ENCODE measurements at places on chromosomes 16 and 17. TPM values are rescaled to one million over a fixed set of nuclear protein-coding genes. Genes with fewer than 3 reads are reported as not detected.

Gene CCL5
- not detected for total RNA-seq

DNA sequence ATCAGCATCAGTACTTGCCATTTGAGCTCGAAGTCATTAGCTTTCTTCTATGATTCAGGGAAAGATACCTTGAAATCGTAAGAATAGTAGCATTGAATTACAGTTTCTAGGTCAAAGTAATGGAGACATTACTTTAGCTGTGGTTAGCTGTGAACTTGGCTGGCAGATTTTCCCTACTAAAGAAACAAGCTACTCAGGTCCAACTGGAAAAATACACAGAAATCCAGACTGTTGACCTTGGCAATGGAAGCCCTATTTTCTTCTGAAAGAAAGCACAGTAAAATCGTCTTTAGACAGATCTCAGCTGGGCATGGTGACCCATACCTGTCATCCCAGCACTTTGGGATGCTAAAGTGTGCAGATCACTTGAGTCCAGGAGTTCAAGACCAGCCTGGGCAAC lies 13.4 kb upstream of the DNAJA2 start:
- peaks cover 6% of the 10 kb centered on the region for H3K4me1 ChIP-seq
- no peaks in the 10 kb centered on the region for H3K36me3 ChIP-seq
- H3K27me3 ChIP-seq: no peaks in the 10 kb centered on the region
- H3K27ac ChIP-seq: no peak overlapping the region
- DNase-seq: no peak

Gene CLEC3A
- total RNA-seq: not detected

Gene DOK4
- 79.0 TPM for total RNA-seq

DNA sequence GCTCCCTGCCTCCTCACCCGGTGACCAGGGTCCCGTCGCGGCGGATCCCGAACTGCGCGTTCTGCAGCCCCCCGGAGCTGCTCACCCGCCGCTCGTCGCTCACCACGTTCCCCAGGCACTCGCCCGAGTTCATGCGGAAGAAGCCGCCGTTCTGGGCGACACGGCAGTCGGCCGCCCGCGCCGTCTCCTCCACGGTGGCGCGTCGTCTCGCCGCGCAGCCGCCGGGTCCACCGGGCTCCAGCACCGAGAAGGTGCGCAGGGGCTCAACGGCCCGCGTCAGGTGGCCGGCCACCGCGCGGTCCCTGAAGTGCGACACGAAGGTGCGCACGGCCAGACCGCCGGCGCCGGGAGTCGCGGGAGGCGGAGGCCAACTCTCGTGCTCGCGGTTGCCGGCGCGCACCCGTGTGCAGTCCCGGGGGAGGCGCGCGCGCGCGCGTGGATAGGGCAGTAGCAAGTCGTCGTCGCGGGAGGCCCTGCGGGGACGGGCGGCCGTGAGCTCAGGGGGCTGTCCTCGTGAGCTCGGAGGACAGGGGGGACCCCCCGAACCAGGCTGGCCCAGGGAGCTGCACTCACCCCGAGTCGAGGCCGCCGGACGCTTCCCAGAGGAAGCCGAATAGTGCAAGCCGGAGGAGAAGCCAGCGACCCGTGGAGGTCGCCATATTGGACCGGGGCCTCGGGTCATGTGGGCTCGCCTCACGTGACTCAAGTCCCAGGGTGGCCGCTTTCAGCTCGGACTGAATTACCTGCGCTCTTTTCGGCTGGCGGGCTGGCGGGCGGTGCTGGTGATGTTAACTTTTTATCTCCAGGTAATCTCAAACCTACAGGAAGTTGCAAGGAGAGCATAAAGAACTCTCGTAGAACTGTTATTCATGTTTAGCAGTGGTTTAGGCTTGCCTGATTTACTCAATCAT lies at the start of gene NAGPA:
NAGPA (minus strand) TSS at position 680 of the 911 bp plus-strand sequence; CDS start at position 659, 21 bp downstream.
- DNase-seq: peak; percentile 83
- H3K4me1 ChIP-seq: peaks cover 13% of the 10 kb centered on the region
- peak within 1 kb of the TSS; percentile 64 for H3K27ac ChIP-seq
- peak within 1 kb of the TSS; percentile 80 for H3K4me3 ChIP-seq

Gene KCNJ12
- 0.76 TPM for total RNA-seq

GRCh38 chr16:1435921-1436697 lies 5.2 kb downstream of the PERCC1 start:
- H3K4me1 ChIP-seq: no peaks in the 10 kb centered on the region
- no peaks in the 10 kb centered on the region for H3K27me3 ChIP-seq
- no peak for DNase-seq
- H3K4me3 ChIP-seq: no peak overlapping the region
- no peak overlapping the region for H3K27ac ChIP-seq
- no peaks in the 10 kb centered on the region for H3K36me3 ChIP-seq

Gene PPL
- 36.8 TPM for total RNA-seq

GRCh38 chr17:3693829-3694231 lies 2.1 kb downstream of the P2RX5 start:
- DNase-seq: no peak
- H3K27me3 ChIP-seq: peaks cover 71% of the 10 kb centered on the region
- H3K36me3 ChIP-seq: no peaks in the 10 kb centered on the region

Gene ZFP3
- total RNA-seq: 0.96 TPM

GRCh38 chr16:11792410-11793241 lies 4.4 kb downstream of the ZC3H7A start:
- peaks cover 43% of the 10 kb centered on the region for H3K4me1 ChIP-seq
- DNase-seq: no peak
- peak overlapping the region; percentile 90 for H3K27ac ChIP-seq

GRCh38 chr17:12227547-12227946 lies 206.9 kb downstream of the MAP2K4 start:
- H3K36me3 ChIP-seq: no peaks in the 10 kb centered on the region
- H3K27ac ChIP-seq: peak overlapping the region; percentile 80
- peaks cover 27% of the 10 kb centered on the region for H3K4me1 ChIP-seq
- H3K4me3 ChIP-seq: no peak overlapping the region
- DNase-seq: no peak
- H3K27me3 ChIP-seq: peaks cover 13% of the 10 kb centered on the region

GRCh38 chr16:58034128-58034685 lies 8.7 kb downstream of the MMP15 start:
- no peaks in the 10 kb centered on the region for H3K27me3 ChIP-seq
- H3K4me1 ChIP-seq: peaks cover 33% of the 10 kb centered on the region
- DNase-seq: no peak

DNA sequence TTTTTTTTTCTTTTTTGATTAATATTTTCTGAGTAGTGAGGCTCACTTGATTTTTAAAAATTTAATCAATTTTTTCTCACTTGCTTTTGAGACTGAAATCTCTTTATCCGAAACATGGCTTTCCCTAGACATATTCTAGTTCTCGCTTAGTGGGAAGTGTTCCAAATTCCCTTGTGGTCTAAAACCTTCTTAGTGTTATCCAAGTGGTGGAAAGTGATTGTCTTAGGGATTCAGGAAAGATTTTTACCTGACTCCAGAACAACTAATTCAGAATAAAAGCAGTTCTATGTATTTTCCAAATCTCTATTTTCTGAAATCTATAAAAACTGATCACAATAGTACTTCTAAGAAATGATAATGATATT lies 178.8 kb downstream of the MAP2K6 start:
- H3K4me1 ChIP-seq: peaks cover 11% of the 10 kb centered on the region
- no peak overlapping the region for H3K4me3 ChIP-seq
- H3K27ac ChIP-seq: no peak overlapping the region
- H3K36me3 ChIP-seq: no peaks in the 10 kb centered on the region
- no peak for DNase-seq
- H3K27me3 ChIP-seq: no peaks in the 10 kb centered on the region

Gene CCL3
- total RNA-seq: not detected

DNA sequence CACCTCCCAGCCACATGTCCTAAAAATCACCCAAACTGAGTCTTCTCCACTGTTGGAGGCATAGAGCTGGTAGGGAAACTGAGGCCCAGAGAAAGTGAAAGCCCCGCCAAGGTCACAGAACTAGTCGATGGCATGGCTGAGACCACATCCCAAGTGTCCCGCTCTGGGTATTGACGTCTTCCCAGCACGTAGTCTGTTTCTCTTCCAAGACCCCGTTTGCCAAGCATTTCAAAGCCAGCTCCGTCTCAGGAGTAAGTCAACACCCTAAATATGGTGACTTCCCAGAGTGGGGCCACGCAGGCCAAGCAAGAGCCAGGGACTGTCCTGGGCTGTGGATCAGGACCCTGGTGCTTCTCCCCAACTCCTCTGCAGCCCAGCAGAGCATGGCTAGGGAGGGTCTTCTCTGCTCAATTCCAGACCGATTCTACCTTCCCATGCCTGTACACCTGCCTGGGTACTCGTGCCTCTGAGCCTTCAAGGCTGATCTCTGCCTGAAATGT lies 19.7 kb downstream of the PITPNM3 start:
- no peak for DNase-seq
- H3K36me3 ChIP-seq: no peaks in the 10 kb centered on the region
- no peak overlapping the region for H3K27ac ChIP-seq
- H3K27me3 ChIP-seq: peaks cover 10% of the 10 kb centered on the region
- H3K4me3 ChIP-seq: no peak overlapping the region

Gene UTS2R
- 7.6 TPM for total RNA-seq

Gene TNFAIP1
- total RNA-seq: 35.8 TPM

Gene VPS35L
- total RNA-seq: 59.4 TPM
